ENCODE measurements at places on chromosomes 3 and 15.

DNA sequence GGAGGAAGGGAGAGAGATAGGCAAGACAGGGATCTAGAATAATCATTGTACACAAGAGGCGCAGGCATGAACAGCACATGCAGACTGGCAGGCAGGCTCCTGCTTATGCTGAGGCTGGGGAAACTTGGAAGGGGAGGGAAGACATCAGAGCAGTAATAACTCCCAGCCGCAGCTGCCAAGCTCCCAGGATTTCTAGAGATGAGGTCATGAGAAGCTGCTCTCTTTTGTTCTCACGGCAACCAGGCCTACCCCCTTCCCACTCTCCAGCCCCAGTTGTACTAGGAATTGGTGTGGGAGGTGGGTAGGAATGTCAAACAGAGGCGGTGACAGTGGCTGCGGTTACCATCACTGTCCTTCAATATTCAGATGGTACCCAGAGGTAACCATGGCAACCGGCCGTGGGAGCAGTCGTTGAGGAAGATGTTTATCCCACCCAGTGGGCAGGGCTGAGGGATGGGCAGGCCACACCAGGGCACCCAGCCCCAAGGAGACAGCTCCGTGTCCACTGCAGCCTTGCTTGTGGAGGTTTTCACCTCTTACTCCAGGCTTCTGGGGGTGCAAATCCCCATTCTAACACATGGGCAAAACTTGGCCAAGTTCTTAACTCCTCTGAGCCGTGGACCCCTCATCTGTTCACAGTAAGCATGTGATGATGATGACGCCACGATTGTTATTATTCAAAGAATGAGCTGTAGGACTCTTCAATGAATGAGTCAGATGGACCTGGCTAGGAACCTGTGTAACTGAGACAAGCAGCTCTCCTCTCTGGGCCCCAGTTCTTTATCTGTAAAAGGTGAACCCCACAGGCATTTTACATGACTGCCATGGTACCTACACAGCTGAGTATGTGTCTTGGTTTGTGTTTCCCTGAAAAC lies 360.8 kb upstream of the PROK2 start:
- no peak for DNase-seq

GRCh38 chr3:56799251-56799882 lies 2.4 kb downstream of the ARHGEF3 start:
- DNase-seq: no peak

GRCh38 chr3:61177450-61177849 lies 73.8 kb downstream of the FHIT start:
- DNase-seq: no peak

- no peak for DNase-seq
Measured at GRCh38 chr3:100125161-100125938, 11.0 kb upstream of the FILIP1L start.

- DNase-seq: no peak
Measured at GRCh38 chr3:122679882-122680474, 661 bp upstream of the PARP14 start.

DNA sequence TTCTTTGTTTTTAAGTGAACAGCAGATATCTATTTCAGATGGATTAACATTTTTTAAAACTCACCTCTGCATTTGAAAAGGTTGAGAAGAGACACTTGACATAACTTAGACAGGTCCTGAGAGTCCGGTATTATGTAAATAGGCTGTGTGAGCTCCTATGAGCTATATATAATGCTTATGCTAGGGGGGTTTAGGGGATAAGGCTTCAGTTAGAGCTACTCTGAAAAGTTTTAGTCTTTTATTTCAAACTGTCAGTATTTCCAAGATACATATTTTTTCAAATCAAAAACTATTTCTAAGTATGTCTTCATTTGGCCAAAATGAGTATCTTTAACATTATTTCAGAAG lies 16.9 kb downstream of the SHC4 start:
- DNase-seq: no peak

- DNase-seq: no peak
Measured at GRCh38 chr3:133532951-133533350, 40.5 kb upstream of the CDV3 start.

- DNase-seq: no peak
Measured at GRCh38 chr3:32126305-32127015, 20.0 kb downstream of the GPD1L start.

DNA sequence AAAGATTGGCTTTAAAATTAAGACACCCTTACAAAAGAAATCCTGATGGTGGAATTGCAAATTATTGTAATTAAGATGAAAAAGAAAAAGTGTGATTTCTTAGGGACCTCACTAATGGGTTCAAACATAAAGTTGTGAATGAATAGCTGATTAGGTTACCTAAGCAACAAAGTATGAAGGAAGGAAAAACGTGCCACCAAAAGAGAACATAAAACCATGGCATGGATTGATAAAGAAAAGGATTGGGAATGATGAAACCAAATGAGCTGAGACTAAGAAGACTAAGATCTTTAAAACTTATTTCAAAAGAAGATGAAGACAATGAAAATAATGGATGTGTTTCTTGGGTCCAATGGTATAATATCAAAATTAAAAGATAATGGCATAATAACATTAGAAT lies 32.2 kb upstream of the GUCA1C start:
- no peak for DNase-seq

- no peak for DNase-seq
Measured at GRCh38 chr15:92693691-92694331, 38.2 kb upstream of the FAM174B start.

DNA sequence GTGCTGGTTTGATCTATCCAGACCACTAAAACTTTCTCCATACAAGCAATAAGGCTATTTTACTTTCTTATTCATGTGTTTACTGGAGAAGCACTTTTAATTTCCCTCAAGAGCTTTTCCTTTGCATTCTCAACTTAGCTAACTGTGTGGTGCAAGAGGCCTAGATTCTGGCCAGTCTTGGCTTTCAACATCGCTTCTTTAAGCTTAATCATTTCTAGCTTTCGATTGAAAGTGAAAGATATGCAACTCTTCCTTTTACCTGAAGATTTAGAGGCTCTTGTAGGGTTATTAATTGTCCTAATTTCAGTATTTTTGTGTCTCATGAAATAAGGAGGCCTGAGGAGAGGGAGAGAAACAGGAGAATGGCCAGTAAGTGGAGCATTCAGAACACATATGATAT lies 234.8 kb upstream of the GADL1 start:
- no peak for DNase-seq

GRCh38 chr3:50028346-50028745 lies 60.4 kb upstream of the RBM5 start:
- no peak for DNase-seq

- DNase-seq: no peak
Measured at GRCh38 chr3:120162400-120162799, 68.2 kb upstream of the GSK3B start.

DNA sequence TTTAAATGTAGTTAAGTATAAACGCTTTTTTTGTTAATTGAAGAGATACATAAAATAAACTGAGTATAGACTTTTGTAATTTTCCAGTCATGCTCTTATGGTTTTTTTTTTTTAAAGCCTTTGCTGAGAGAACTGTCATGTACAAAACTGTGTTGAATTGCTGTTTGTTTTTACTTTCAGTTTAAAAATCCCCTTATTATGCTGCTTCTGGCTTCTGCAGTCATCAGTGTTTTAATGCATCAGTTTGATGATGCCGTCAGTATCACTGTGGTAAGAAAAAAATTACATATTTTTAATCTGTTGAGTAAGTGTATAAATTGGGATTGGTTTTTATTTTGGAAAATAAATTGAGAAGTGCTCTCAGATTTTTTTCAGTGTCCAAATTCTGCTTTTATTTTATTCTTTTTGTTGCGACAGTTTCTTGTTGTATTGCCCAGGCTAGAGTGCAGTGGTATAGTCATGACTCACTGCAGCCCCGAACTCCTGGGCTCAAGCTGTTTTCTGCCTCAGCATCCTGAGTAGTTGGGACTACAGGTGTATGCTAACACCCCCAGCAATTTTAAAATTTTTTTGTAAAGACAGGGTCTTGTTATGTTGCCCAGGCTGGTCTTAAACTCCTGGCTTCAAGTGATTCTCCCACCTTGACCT lies 40.7 kb downstream of the ATP2C1 start:
- no peak for DNase-seq

DNA sequence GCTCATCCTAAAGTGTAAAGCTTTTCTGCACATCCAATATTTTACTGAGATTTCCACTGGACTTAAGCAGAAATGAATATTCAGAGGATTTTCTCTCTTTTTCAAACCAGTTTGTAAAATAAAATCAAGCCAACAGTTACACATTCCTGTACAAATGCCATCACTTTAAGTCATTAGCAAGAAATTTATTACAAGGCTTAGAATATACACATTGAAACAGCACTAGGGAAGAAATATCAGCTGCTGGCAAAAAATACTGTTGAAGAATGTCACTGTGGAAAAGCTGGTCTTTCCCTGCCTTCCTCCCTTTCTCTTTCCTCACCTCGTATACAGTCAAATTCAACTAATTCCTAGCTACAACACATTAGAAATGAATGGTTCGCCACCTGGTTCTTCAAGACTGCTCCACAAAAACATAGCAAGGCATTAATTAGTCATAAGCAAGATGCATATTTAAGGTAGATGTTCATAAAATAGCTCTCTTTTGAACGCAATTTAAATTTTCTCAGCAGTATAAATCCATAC lies 21.3 kb downstream of the PLOD2 start:
- DNase-seq: no peak

DNA sequence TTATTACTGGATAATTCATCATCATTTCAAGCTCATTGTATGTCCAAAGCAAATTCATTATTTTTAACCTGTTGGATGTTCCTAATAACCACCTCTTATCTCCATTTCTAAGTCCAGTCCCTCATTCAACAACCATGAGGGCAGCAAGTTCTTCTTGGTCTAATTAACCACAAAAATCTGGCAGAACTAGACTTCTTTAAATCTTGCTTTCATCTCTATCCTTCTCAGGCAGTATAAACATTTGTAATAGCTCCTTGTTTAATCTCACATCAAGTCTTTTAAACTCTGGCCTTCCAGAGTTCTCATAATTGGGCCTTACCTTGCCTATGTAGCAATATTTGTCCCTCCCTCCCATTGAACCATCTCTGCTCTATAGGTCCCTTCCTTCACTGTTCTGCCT lies 17.0 kb upstream of the GHSR start:
- DNase-seq: no peak

DNA sequence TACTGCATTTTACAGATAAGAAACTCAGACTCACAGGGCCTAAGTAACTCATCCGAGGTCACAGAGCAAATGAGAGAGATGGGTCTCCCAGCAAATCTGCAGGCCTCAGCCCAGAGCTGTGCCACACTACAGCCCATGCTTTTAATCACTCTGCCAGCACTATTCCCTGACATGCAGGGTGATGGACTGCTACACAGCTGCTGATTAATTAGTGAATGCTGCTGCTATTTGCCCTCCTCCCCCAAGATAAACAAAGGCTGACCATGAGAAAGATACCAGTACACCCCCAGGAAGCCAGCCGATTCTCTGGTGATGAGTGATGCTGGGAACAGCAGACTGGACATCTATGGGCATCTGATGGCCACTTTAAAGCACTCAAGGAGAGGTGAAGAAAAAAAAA lies 39.3 kb downstream of the RFTN1 start:
- DNase-seq: no peak

GRCh38 chr3:65716071-65716751 lies 322.5 kb downstream of the MAGI1 start:
- DNase-seq: no peak

DNA sequence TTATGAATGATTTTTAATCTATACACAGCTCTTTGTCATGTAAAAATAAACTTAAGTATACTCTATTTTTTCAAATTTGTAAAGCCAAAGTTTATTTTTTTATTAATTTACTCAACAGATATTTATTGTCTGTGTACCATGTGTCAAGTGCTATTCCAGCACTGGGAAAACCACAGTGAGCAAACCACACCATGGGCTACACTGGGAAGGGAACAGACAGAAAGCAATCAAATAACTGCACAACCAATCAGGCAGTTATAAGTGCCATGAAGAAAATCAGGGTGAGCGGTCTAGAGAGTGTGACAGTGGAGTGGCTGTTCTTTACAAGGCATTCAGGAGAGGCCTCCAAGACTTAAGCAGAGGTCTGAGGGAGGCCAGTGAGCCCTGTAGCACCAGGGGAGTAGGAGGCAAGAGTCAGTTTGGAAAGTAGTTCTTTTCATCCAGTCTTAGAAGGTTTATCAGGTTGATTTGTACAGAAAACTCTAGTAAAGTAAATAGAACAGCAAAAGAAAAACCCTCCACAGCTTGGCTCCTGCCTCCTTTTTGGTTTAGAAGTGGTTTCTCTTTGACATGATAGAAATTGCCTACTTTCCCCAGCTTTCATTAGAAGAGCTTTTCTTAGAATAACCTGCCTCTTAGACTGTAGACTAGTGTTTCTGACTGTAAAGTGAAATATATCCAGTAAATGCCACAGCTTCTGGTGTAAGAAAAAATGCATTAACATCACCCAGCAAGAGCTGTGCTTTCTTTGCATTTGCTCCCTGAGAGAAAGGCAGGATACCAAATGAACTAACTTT lies 13.7 kb downstream of the EIF2AK4 start:
- DNase-seq: no peak

GRCh38 chr15:71448688-71449114 lies 333.4 kb downstream of the THSD4 start:
- no peak for DNase-seq

- DNase-seq: no peak
Measured at GRCh38 chr3:188156056-188156455, 2.1 kb downstream of the LPP start.

DNA sequence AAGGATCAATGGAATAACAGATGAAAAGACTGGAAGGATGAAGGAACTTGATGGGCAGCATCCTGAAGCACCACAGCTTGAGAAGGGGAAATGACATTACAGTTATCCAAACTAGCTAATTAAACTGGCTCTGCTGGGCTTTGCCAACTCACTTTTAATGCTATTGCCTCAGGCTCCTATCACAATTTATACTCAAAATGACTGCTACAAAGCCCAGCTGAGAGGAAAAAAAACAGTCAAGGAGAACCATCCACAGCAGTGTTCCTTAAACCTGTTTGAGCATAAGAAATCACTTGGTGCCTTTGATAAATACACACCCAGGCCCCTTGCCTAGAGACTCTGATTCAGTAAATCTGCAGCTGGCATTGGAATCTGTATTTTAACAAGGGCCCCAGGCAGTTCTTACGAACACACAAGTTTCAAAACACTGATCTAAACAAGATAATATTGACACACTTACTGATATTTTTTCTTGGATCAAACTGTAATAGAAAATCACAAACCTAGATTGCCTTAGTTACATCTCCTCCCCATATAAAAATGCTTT lies 85.8 kb downstream of the MB21D2 start:
- DNase-seq: no peak

DNA sequence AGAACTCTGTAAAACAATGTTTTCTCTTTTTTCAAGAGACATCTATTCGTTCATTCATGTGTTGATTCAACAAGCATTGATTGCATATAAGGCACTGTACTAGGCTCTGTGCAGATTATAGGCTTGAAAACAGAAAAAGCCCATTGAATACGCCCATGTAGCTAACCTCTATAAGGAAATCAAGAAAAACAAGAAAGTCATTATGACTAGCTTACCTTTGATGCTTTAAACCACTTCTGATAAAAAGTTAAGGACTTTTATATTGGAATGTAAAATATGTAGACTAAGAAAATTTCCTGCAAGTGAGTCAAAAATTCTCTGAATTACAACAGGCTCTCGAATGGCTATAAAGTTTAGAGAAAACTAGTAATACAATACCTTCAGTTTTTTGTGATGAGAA lies 92.5 kb downstream of the BDH1 start:
- no peak for DNase-seq

Measured in stimulated activated CD4-positive, alpha-beta T cell treated with anti-CD3 and anti-CD28 coated beads, Interleukin-4, amount 100 ng/mL, for 48 hours (primary cell).